ENCODE measurements at places on chromosomes 5 and 9.

- DNase-seq: no peak
These were observed 271.6 kb upstream of the NUDT12 start for GRCh38 chr5:103834216-103834615.

GRCh38 chr9:2967766-2968165, 123.9 kb upstream of the PUM3 start:
- DNase-seq: no peak

DNA sequence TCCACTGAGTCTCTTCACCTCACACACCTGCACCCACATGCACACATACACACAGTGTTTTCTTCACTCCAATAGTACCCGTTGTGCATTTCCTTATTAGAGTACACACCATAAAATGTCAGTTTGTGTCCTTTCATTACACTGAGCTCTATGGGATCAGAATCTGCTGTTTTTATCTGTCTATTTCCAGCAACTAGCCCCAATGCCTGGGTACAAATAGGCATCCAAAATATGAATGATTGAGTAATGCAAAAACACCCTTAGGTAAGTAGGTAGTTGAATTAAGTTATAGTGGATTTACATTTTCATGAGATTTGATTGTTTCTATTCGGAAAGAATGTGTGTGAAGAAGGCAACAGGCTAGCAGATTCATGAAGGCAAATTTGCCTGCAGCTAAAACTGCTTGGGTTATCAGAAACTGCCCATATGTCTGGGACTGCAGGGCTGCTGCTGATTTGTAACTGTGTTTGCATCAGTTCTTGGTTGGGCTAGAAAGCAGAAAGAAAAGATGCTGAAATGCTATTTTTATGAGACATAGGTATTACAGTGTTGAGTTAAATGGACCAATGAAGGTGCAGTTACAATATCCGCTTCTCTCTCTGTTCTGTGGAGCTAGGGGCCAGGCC, 26.9 kb downstream of the PPP3R2 start:
- no peak for DNase-seq

DNA sequence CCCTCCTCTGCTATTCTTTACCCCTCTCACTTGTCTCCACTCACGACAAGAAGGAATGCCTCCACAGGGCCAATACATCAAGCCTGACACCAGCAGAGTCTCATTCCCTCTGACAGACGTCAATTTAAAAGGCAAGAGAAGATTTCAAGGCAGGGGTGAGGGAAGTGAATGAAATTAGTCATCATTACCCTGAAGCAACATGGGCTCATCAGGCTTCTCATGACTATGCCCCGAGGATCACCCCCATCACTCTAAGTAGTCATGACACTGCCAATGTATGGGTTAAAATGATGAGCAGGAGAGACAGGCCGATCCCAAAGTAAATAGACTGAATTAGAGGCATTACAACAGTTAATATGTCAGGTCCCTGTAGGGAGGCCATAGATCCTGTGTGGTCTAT, 504.4 kb downstream of the TLE4 start:
- DNase-seq: no peak

DNA sequence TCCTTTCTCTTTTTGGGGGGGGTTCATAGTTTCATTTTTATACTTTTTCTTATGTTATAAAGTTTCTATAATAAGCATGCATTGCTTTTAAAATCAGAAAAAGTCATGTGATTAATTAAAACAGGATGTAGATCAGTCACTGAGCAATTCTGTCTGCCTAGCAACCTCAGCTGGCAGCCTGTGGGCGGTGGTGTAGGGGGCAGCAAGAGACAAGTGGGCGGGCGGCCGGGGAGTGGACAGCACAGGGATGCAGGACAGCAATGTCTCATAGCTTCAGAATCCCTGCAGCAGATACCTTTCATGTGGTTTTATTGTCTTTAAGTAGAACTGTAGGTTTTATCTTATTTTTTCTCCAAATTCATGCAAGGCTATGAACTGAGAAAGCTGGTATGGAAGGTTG, 101.9 kb upstream of the S1PR3 start:
- no peak for DNase-seq

- DNase-seq: no peak
These were observed 62.9 kb downstream of the DUSP1 start for GRCh38 chr5:172708183-172708505.

- DNase-seq: no peak
These were observed 96.4 kb downstream of the DIRAS2 start for GRCh38 chr9:90546200-90546599.

GRCh38 chr5:122508623-122509022, 196.6 kb downstream of the SNCAIP start:
- no peak for DNase-seq

DNA sequence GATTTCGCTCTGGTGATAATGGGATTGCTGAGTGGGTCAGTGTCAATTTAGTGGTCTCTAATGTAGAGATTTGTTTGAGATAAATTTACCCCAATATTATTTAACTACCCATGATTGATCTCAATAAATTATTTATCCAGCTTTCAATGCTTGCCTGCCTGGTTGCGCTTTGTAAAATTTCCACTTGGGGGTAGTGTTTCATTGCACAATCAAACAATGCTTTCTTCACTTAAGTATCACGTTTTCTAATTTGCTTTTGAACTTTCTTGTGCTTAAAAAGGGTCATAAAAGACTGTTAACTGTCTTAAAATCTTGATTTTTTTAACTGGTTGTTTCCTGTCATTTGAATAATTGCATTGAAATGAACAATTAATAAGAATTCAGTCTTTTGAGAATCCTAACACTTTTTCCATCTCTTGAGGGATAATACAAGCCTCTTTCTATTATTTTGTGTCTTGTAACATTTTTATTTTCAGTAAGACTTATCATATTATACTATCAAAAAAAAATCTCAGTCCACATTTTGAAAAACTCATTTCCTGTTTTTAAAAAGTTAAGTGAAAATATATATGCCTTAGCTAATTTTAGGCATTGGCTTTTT, 18.7 kb downstream of the HSD17B4 start:
- DNase-seq: peak; percentile 11

GRCh38 chr9:37295178-37295577, 127.3 kb upstream of the GRHPR start:
- no peak for DNase-seq

GRCh38 chr9:92325991-92326500, 293 bp downstream of the CENPP start:
- no peak for DNase-seq

DNA sequence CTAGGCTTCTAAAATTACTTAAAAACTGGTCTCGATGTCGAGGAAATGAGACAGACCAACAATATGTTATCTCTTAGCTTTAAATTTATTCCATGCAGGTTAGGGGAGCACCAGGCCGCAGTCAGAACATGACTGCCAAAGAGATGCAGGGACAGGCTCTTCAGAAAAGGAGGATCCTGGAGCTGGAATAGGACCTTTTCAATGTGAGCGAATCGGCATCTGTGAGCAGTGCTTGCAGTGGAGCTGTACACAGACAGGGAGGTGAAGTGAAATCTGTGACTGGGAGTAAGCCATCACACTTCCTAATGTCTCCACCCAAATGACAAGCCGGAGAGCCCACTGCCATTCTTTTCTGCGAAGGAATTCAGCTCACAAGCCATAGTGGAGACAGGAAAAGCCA, 78.2 kb downstream of the EFNA5 start:
- no peak for DNase-seq

All from dermis microvascular lymphatic vessel endothelial cell (primary cell).